Uterus (tissue), 4 donors: ENCODE measurements at places on chromosomes 1 and 21.

DNA sequence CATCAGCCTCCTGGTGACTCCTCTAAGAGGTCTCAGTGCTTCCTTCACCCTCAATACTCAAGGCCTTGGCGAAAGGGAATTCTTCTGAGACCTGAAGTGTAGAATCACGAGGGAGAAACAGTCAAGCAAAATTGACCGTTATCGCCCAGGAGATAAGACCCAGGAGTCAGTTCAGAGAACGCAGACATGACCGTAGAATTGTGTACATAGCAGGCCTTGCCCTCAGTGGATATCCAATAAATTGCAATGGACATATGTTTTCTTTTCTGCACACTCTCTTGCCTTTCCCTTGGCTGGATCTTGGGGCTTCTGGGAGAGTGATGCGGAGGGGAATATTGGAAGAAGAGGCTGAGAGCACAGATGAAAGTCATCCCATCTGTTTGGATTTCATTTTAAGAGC is 15.7 kb upstream of the ETS2 start:
- no peak for DNase-seq

- DNase-seq: no peak
Observed at GRCh38 chr1:10759413-10760200, 36.8 kb downstream of the CASZ1 start.

GRCh38 chr1:236394879-236395229 is 768 bp downstream of the EDARADD start:
- DNase-seq: no peak

DNA sequence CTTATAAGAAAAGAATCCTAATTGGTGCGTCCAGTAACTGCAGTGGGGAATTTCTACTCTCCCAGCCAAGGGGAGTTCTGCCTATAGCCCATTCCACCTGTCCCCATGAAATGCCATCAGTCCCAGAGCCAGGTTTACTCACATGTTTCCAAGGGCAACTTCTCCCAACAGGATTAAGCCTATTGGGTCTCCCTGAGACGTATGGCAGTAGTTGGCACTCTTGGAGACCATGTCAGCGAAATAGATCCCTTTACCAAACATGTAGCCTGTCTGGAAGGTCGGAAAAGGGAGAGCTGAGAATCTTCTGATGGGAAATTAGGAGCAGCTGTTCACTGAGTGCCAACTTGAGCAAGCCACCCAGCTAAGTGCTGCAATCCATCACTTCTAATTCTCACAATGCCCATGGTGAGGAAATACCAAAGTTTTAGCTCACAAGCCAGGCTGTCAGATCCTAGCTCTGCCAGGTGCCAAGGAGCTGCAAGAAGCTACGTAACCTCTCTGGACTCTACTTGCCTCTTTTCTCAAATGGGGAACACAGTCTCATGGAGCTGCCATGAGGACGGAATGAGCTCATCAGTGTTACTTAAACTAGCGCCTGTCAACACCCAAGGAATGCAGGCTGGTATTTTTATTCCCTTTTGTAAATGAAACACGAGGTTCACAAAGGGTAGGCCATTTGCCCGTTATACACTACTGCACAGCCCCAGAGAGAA is 43.9 kb downstream of the PARP1 start:
- no peak for DNase-seq

- no peak for DNase-seq
Observed at GRCh38 chr1:150764617-150765101, 919 bp downstream of the CTSS start.

DNA sequence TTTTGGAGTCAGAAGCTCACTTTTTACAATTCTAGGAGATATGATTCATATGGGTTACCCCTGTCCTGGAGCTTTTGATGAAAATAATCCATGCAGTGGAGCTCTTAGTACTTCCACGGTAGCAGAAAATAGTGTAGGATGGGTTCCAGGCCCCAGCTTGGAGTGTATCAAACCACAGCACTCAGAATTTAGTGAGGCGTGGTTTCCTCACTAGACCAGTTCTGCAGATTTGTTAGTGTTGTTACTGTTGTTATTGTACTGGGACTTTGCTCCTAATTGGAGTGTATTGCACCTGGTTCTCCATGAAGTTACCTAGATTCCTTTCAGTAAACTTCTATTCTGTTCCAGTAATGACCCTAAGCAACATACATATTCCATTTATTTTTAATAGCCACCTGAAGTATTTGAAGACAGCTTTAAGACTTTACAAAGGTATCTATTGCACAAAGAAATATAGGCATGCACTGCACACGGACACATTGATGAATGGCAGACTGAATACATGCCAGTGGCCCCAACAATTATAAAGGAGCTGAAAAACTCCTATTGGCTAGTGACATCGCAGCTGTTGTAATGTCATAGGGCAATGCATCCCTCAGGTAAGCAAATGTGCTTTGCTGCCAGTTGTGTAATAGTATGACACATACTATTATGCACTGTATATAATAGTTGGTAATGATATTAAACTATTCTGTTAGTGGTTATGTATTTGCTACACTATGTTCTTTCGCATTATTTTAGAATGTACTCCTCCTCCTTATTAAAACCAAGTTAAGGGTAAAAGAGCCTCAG is 1058.0 kb downstream of the KCNT2 start:
- DNase-seq: no peak

DNA sequence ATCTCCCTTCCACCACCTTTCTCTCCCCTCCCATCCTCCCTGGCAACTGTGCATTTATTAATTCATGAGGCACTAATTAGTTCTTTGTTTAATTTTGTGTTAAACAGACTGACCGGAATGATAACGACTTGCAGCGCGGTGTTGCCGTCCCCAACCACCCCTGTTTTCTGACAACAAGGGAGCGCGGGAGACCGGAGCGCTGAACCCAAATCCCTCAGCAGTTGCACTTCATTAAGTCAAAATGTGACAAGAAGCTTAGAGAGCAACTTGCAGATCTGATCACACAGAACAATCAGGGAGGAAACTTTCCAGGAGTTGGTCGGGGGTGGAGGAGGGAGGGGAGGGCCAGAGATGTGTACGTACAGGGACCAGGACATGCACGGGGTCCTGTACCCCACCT is 89.2 kb downstream of the CASZ1 start:
- no peak for DNase-seq

- DNase-seq: peak; percentile 21
Observed at GRCh38 chr1:22930240-22930912, 42.3 kb downstream of the LACTBL1 start.

DNA sequence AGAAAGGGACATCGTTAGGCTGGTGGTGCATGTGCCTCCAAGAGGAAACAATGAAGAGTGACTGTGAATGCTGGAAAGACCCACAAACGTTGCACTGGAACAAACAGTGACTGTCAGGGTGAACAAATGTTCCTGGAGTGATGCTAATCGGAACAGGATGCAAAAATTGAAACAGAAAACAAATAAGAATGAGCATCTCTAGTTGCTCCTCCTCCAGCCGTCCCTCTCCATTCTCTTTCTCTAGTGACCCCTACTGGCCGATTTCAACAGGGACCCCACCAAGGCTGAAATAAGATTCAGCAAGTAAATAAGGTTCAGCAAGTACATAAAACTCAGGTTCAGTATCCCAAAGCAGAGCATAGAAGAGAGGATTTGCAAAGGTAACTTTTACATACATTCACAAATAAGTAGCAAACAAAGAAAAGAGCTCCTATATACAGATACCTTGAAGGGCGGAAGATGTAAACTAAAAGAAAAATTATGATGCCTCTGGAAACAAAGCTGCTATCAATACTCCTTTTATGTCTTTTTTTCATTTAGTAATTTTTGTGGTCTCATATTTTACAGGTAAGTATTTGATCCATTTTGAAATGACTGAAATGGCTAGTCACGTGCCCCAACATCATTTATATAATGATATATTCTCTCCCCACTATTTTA is 836.1 kb upstream of the ADAMTS5 start:
- DNase-seq: peak; percentile 29

- no peak for DNase-seq
Observed at GRCh38 chr1:62295921-62296491, 23.2 kb downstream of the KANK4 start.
